ENCODE measurements at places on chromosomes 11 and 22.

DNA sequence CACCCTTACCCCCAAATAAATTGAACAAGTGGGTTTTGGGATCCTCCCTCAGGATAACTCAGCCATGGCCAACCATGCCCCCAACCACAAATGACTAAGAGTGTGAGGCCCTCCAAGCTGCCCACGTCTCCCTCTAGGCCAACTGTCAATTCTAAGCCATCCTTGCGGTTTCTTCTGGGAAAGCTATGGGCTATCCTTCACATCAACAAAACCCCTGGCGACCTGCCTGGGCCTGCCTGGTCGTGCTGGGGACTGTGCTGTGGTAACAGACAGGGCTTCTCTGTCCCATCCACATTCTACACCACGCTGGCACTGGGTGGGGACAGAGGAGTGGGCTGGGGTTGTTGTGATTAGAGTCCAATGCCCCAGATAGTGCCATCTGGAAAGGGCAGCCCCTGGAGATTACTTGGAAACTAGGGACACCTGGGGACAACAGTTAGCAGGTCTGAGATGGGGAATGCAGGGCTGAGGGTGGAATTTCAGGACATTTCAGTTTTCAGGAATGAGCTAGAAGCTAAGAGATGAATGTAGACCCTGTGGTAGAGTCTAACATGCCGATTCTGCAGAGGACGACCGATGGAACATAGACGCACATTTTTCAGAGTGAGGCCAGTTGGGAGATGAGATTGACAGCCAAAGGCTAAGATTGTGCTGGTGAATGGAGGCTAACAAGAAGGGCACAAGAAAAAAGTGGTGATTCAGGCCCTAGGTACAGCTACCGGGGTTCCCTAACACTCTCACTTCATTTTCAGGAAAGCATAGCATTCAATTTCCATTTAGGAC lies 131.9 kb downstream of the RASSF10 start:
- no peak for DNase-seq

GRCh38 chr11:79274636-79275331 lies 166.0 kb downstream of the TENM4 start:
- no peak for DNase-seq

DNA sequence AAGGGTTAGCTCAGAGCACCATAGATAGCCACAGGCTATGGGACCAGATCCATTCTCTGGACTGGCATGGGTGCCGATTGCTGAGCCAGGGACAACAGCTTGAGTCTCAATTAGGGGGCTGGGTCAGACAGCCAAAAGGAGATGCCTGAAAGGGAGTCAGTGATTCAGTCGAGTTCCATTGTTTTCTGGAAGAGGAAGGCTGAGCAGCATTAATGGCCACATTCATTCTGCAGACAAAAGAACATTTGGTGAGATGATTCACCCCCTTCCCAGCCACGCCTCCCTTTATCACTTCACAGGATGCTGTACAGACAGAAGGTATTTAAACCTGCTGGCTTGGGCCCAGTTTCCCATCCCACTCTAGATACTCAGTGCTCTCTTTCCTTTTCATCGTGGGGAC lies 131.9 kb downstream of the ADAMTS15 start:
- no peak for DNase-seq

- DNase-seq = peak; percentile 78
These were observed 769 bp downstream of the MAFF start for GRCh38 chr22:38202437-38203089.

DNA sequence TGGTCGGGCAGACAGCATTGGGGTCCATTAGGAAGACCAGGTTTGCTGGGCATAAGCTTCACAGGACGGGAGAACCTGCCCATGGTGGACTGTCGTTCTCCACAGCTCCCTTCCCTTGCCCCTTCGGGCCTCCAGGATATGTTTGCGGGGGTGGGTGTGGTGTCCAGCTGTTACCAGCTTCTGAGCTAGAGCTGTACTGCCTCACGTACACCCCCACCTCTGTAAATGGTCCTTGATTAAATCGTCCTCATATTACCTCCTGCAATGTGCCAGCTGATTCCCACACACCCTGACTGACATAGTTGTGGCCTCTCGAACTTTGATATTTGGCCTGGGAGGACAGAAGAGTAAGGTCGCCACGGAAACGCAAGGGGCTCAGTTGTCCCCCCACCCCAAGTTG lies 16.2 kb upstream of the BCR start:
- DNase-seq = no peak

All from hematopoietic multipotent progenitor cell treated with erythropoietin and hydrocortisone succinate and interleukin-3 and kit ligand, for 15 days (in vitro differentiated cells).